ENCODE measurements at places on chromosomes 11 and 22. TPM values are rescaled to one million over a fixed set of nuclear protein-coding genes. Genes with fewer than 3 reads are reported as not detected.
A peak's percentile ranks its signal among the peaks of the same experiment; 100 is the strongest.

DNA sequence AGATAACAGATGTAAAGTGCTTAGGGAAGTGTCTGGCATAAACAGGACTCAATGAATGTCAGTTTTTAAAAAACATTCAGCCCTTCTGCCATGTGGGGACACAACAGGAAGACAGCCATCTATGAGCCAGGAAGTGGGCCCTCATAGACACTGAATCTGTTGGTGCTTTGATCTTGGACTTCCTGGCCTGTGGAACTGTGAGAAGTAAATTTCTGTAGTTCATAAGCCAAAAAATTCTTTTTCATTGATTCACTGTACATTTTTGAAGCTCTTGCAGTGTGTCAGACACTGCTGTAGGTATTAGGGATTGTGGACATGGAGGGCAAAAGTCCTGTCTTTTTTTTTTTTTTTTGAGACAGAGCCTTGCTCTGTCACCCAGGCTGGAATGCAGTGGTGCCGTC, 188.6 kb downstream of the HIPK3 start:
- DNase-seq, result peak; percentile 66

- no peak for DNase-seq
These were observed 8.1 kb downstream of the SCARF2 start for GRCh38 chr22:20429254-20430100.

- no peak for DNase-seq
These were observed 6.5 kb downstream of the LMO1 start for GRCh38 chr11:8257003-8257664.

DNA sequence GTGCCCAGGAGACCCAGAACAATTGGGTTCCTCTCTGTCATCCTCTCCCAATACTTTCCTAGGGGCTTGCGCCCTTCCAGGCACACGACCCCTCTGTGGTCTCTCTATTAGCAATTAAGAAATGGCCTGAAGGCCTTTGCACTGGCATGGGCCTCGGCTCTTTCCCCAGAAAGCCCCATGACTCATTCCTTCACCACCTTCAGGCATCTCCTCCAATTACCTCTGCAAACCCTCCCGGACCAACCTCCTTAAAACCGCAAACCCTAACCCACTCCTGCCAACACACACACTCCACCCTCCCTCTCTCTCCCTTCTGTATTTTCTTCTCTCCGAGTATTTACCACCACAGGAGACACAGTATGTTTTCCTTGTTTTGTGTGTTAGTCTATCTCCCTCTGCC, 36.7 kb downstream of the LARGE1 start:
- DNase-seq, result no peak

DNA sequence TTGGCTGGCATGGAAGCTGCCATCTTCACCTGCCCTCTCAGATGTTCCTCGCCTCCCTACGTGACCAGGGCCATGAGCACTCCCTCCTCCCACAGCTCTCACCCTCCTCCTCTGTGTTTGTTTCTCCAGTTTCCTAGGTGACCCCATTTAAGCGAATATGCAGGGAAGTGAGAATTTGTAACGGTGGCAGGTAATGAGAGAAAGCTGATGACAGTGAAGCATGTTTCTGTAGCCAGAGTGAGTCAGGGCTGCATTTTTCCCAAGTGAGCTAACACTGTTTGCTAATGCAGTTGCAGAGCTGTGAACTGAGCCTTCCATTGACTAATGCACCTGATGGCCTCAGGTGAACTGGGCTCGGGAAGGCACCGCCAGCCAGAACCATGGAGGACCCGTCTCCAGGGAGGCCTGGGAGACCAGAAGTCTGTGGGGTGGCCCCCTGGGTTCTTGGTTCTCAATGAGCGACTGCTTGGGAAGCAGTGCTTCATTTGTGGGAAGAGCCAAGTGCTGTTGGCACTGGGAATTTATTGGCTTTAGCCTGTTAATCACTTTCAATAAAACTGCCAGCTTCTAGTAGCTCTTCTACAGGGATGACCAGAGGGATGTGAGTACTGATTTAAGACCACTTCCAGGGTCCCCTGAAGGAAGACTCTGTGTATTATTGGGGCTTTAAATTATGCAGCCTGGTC, 64.5 kb downstream of the BARX2 start:
- DNase-seq, result no peak

DNA sequence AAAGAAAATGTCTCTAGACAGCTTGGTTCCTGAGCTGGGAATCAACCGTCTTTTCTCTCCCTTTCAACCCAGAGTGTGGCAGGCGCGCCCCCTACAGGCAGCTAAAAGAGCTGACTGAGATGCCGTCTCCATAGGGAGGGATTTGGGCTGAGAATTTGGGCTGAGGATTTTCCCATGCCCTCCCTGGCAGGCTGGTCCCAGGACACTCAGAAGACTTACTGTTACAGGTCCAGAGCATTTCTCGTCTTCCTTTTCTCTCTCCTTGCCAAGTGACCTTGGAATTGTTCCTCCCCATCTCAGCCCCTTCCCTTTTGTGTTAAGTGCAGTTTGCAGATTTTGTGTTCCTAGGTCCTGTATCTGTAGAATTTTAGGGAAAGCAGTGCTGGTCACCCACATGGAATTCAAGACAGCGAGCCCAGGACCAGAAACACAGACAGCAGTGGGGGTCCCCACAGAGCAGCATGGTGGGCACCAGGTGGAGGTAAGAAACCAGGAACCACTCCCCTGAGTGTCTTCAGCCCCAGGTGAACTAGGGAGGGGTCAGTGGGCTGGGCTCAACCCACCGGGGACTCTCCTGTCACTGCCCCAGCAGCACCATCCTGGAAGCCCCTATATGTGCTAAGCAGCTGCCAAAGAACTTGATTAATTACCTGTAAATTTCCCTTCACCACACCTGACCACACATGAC, 9.9 kb upstream of the IGLL5 start:
- no peak for DNase-seq

Gene PIM3
- total RNA-seq, result 163 TPM

GRCh38 chr11:17548444-17548843, 1.4 kb downstream of the OTOG start:
- DNase-seq, result no peak

GRCh38 chr11:32094923-32095322, 4.0 kb downstream of the RCN1 start:
- DNase-seq, result no peak

DNA sequence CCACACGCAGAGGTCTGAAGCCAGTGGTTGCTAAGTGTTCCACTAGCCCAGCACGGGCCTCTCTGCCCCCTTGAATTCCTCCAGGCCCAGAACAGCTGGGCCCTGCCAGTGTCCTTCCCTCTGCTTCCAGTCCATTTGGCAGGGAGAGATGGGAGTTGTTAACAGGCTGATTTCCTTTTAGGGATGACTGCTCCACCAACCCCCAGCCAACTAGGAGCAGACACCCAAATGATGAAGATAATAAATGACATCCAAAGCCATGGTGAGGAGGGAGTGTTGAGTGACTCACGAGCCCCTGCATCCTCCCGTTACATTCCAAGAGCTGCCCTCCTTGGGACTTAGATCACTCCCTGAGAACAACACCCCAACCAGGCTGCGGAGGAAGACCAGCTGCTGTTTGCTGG, 20.6 kb downstream of the PARVA start:
- DNase-seq, result no peak

Gene STK33
- 0.64 TPM for total RNA-seq

DNA sequence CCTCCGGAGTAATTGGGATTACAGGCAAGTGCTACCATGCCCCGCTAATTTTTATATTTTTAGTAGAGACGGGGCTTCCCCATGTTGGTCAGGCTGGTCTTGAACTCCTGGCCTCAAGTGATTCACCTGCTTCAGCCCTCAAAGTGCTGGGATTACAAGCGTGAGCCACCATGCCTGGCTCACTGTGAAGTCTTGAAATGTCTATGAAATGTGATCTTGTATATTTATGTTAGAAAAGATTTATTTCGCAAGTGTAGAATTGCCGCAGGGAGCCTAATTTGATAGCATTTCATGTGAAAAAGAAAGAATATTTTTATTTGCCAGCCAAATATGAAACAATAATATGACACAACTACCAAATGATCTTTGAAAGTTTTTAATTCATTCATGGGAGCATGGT, 52.1 kb downstream of the GRAMD1B start:
- DNase-seq, result no peak
